ENCODE measurements at places on chromosomes 7 and 10. TPM values are rescaled to one million over a fixed set of nuclear protein-coding genes. Genes with fewer than 3 reads are reported as not detected.

GRCh38 chr7:15658247-15658646 lies 28.2 kb downstream of the MEOX2 start:
- no peak for DNase-seq

The TMEM229A gene
- 1.6 TPM for total RNA-seq

The HABP2 gene
- total RNA-seq = 0.09 TPM

DNA sequence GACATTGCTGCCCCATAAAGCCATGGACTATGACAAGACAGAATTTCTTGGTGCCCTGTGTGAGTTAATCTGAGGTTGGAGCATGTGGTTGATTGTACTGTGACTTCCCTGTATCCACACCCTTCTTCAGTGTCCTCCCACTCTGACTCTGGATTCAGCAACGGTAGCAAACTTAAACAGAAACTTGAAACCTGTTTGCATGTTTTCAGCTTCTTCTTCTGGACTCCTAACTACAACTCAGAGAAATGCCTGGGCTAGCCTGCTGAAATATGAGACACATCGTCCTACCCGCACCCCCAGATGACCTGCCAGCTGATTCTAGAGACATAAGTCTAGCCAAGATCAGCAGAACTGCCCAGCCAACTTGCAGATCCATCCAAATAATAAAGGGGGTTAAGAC lies 78.4 kb downstream of the IPMK start:
- DNase-seq = peak; percentile 59

DNA sequence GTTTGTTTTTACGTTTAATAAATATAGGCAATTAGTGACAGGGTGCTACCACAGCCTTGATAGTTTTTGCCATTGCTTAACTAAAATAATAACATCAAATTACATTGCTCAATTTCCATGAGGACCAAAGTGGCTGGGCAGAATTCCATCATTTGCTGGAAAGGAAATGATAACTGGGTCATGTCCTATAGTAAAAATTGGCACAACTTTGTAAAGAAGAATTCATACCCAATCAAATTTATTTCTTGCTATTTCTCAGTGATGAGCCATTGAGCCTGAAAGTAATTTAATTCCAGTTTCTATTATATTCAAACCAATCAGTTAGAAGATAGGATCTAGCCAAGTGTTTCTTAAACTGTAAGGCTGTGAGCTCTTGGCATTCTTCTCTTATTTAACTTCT lies 102.2 kb upstream of the CTTNBP2 start:
- DNase-seq = no peak

The CYP3A4 gene
- not detected for total RNA-seq

DNA sequence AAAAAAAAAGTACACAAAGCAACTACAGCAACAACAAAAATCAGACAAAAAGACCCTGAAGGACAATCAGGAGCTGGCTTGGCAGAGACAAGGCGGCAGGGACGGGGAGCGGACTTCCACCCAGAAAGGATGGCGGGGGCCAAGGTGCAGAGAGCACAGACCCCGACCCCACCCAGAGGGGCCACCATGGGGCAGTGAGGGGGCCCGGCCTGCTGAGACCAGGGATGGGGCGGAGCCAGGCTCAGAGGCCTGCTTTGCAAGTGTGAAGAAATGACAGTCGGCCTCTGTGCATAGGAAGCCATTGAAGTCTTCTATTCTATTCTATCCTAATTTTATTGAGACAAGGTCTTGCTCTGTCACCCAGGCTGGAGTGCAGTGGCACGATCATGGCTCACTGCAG lies 82.0 kb downstream of the ELFN1 start:
- DNase-seq = peak; percentile 32

GRCh38 chr10:58048936-58049335 lies 218.8 kb downstream of the IPMK start:
- DNase-seq = no peak

The VSTM4 gene
- total RNA-seq = 20.3 TPM
